GM23248 (cell line): ENCODE measurements at places on chromosomes 1 and 21.

GRCh38 chr1:180920702-180921101 is 8.0 kb downstream of the KIAA1614 start:
- DNase-seq = peak; percentile 30

GRCh38 chr1:22709227-22709626 is 1.4 kb upstream of the EPHB2 start:
- peak; percentile 29 for DNase-seq

- peak; percentile 3 for DNase-seq
Observed at GRCh38 chr21:36889401-36889800, 77.1 kb downstream of the HLCS start.

DNA sequence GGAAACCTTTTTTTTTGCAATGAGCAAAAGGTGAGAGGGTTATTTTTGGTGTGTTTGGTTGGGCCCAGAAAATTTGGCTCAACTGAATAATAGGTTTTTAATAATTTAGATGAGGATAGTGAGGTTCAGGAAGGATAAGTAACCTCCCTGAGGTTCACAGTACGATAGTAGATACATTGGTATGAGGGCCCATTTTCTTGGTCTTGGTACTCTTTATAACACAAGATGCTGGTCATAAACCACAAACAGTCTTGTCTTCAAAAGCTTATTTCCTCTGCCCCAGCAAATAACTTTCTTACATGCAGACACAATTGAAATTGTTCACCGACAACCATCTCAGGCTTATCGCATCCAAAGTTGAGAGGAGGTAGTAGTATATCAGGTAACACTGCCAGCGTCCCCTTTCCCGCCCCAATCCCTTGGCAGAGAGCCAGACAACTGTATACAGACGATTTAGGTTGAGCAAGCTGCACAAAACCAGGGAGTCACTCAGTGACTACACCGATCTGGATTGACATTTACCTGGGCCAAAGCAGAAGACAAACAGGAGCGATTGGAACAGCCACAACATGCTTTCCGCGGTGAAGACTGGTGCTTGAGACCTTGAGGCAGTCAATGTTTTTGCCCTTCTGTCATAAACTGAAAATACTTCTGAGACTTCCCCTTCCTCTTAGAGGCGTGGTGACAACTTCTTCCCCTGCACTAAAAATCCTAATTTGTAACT is at the start of gene SLAMF6:
TSS of gene SLAMF6 (minus strand) at position 634 of the 724 bp plus-strand sequence. CDS start at position 571, 63 bp downstream.
- DNase-seq = no peak
